ENCODE measurements at places on chromosomes 4 and X.
A peak's percentile ranks its signal among the peaks of the same experiment; 100 is the strongest.

DNA sequence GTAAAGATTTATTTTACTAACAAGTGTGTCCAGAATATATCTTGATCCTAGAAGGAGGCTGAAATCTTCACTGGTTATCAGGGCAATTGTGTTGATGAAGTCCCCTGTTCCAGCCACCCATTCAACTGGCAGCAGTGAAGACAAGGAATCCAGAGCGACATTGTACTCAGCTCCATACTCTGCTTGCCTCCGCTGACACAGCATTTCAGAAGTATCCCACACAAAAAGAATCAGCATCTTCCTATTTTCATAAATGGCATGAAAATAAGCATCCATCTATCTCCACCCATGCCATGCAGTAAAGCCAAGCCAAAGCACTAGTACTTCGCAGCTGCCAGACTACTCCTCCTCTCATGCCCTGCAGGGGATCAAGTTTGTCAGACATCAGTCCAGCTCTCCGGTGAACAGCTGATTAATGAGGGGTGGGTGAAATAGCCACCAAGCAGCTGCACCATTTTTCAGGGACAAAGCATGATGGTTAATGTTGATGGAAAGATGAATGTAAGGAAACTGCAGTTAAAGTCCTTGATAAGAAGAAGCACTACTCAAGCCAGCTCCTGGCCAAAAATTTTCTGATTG lies 54.0 kb downstream of the COL25A1 start:
- no peak for DNase-seq

DNA sequence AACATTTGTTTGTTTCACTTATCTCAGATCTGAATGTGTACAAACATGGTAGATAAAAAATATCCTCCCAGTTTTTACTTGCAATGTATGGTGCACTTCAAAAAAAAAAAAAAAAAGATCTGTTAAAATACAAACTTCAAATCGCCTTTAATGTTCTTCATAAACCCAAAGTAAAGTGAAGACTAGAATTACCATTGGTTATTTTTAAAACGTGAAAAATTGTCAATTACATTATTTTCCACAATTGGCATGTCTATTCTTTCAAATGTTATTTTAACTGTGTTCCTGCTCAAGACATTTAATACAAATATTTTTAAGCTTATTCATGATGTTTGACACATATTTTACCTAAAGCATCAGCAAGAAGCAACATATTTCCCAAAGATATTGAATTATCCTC lies 5.0 kb downstream of the NKX6-1 start:
- DNase-seq, result no peak

DNA sequence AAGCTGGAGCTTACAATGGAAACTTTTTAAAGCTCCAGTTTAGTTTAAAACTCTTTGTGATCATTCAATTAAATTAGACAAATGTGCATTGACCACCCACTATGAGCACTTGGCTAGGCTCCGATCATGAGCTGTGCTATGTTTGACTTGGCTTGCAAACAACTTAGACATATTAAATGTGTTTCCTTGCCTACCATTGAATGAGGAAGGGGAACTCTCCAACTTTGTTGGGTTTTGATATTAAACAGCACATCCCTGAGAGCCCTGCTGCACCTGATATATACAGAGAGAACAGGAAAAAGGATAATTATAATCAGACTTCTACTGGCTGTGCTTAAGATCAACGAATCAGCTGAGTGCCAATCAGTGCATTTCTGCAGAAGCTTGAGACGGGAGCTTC lies 71.4 kb upstream of the ADGRL3 start:
- DNase-seq, result no peak

- peak; percentile 68 for DNase-seq
Observed at GRCh38 chrX:262381-262909, 18.7 kb upstream of the PLCXD1 start.

DNA sequence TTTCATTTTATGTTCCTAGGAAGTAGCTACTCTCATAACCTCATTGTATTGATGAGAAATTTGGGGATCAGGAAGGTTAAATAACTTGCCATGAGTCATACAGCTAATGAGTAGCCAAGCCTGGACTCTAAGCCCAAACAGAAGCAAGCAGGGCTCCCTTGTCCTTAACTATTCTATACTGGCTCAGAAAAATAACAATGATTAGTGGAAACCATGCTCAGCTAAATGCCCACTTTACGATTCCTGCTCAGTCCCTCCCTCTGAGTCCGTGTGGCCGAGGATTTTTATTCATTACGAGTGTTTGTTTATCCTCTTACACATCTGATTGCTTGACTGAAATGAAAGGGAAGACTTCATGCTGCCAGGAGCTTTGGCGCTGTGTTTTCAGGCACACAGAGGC lies 100.9 kb downstream of the SLC34A2 start:
- DNase-seq, result peak; percentile 36

- DNase-seq, result no peak
Observed at GRCh38 chr4:48275686-48276085, 6.0 kb upstream of the TEC start.

DNA sequence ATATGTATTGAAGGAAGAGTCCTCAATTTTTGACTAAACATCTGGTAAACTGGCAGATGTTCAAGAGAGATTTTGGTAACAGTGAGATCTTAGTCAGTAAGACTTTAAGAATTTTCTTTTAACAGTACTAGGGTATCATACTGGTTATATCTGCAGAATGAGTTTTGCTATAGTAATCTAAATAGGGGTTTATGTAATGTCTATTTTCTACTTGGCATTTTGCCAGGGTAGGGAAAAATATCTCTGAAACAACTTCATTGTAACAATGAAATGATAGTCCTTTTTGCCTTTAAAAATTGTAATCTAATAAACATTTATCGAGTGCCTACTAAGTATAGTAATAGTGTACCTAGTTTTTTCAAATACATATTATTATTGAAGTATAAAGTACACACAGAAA lies 32.1 kb downstream of the XK start:
- no peak for DNase-seq

DNA sequence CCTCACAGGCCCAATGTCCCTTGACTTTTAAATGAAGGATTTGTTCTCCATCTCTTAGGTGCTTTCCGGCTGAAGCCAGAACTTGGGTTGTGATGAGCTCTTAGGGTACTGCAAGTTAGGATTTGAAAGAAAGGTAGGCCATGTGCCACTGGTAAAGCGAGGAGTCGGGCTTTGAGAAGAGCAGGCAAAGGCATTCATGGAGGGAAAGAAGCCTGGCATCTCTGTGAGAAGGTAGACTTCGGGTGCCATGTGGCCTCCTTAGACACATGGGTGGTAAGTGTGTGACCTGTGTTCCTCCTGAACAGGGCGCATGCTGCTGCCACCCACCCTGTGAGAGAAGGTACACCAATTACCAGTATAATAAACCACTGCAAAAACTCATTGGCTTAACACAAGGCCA lies 102.9 kb downstream of the GATB start:
- DNase-seq, result no peak

DNA sequence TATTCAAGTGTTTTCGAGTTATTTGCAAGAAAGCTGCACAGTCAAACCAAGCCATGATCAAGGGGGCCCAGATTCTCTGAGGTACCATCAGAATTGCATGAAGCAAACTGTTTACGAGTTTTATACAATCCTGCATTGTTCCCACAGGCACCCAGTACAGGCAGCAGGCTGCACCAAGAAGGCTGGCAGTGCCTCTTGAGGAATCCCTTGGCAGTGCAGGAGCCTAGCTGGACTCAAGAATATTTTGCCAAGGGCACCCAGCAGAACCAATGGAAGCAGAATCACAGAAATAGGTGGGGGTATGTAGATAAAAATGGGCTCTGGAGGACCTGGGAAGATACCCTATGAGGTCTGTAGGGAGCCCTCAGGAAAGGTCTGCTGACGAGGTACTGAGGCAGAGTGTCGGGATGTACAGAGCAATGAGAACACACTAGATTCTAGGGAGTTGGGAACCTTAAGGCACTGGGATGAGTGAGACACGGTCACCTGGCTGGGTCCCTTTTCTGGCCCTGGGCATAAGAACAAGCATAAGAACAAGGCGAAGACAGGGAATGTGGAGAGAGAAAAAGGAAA lies 2.5 kb upstream of the PLP1 start:
- DNase-seq, result peak; percentile 1

GRCh38 chrX:120468071-120468470 lies 1.0 kb downstream of the LAMP2 start:
- no peak for DNase-seq

- no peak for DNase-seq
Observed at GRCh38 chrX:79281775-79282174, 85.4 kb downstream of the ITM2A start.

DNA sequence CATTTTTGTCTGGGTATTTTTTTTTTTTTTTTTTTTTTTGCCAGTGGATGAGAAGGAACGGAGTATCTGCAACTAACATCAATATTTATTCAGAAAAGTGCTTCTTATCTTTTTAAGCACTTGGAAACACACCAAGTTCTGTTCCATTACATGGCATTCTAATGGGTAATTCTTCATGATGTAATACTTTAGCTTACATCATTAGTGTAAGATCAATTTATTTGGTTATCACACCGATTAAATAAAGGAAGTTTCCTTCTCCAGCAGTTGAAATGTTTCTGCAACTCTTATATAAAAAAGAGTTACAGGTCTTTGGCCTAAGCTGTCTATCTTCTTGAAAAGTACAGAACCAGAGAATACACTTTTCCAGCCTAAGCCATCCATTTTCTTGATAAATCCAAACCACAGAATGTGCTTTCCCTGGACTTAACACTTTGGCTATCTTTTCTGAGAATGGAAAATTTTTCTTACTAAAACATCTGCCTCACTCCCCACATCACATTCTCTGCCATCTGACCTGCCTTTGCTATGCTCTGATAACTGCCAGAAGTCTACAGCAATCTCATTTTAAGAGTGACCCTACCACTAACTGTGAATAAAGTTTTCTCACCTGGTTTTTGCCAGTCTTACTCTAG lies 191.9 kb upstream of the MAB21L2 start:
- DNase-seq, result no peak

DNA sequence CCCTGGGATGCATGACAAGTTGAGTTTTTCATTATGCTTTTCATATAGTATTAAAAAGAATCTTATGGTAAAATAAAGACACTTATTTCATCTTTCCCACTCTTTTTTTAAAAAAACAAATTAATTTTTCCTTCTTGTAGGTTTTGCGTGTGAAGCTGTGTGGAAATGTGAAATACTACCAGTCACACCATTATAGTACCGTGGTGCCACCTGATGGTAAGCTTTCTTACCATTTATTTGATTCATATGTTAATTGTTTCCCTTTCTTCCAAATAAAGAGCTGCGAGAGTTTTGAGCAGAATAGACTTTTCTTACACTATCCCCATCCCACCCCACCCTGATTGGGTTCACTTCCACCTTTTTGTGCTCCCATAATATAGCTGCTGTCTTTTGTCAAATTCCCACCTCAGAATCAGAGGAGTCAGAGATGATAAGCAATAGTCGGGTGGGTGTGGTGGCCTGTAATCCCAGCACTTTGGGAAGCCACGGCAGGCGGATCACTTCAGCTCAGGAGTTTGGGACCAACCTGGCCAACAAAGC lies 44.3 kb downstream of the CASP6 start:
- no peak for DNase-seq

DNA sequence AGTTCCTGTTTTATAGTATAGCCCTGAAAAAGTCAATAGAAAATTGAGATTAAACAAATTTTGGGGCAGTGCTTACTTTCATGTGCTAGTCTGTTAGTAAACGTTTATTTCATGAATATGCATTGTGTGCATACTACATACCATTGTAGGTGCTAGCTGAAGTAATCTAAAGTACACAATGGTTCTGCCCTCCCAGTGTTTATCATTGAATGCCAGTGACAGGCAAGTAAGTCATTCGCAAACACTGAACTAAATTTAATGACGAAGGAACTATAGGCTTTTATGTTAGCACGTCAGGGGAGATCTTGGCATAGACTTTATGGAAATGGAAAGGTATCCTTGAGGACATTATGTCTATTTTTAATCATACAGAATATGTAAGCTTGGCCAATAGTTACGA lies 426.9 kb upstream of the EPHA5 start:
- DNase-seq, result peak; percentile 4

DNA sequence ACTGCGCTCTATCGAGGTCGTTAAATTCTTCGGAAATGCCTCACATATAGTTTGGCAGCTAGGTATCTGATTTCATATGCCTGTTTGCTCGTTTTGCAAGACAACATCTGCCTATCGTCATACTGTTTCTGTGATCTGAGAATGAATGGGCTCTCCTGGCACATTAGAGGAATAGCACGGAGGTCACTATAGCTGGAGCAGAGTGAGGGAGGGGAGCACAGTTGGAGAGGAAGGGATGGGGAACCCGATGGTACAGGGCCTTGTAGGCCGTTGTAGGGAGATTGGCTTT lies 552 bp downstream of the IKBKG start:
- no peak for DNase-seq

DNA sequence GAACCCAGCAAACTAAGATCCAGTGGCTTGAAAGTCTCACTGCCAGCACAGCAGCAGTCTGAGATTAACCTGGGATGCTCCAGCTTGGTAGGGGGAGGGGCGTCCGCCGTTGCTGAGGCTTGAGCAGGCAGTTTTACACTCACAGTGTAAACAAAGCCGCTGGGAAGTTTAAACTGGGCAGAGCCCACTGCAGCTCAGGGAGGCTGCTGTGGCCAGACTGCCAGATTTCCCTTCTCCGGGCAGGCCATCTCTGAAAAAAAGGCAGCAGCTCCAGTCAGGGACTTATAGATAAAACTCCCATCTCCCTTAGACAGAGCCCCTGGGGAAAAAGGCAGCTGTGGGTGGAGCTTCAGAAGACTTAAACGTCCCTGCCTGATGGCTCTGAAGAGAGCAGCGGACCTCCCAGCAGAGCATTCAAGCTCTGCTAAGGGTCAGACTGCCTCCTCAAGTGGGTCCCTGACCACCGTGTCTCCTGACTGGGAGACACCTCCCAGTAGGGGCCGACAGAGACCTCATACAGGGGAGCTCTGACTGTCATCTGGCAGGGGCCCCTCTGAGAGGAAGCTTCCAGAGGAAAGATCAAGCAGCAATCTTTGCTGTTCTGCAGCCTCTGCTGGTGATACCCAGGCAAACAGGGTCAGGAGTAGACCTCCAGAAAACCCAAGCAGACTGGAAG lies 45.1 kb upstream of the CDX4 start:
- no peak for DNase-seq

DNA sequence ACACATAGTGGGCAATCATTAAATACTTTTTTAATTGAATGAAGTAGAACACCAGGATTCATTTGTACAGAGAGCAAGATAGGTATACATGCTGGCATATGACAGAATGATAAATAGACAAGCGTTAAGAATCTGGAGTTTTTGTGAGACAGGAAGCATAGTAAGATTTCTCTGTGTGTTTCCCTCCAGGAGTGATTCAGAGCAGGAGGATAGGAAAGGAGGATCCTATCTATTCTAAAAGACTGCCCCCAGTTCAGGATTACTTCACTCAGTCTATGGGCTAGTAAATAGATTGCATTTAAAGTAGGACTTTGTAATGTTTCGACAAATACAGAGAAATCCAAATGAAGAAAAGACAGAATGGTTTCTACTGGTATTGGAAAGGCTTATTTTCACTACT lies 423.7 kb downstream of the PDGFC start:
- DNase-seq, result no peak

GRCh38 chr4:54823616-54824015 lies 165.9 kb downstream of the KIT start:
- DNase-seq, result no peak

DNA sequence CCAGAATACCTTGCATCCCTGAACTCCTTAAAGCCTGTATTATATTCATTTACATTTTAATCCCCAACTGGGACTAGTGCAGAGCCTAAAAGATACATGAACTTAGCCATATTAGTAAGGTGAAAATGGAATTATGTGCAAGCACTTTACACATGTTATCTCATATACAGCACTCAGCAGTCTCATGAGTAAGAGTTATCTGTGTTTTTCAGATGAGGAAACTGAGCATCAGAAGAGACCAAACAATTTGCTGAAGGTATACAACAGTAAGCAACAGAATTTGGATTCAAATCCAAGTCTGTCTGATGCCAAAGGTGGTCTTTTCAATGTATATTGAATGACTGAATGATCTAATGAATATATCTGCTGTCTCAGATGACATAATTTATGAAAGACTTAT lies 12.3 kb downstream of the ATP7A start:
- no peak for DNase-seq

Data from HepG2 (cell line).